Activated CD8-positive, alpha-beta memory T cell treated with anti-CD3 and anti-CD28 coated beads for 1 hour (primary cell): ENCODE measurements at places on chromosomes 11 and 22.

DNA sequence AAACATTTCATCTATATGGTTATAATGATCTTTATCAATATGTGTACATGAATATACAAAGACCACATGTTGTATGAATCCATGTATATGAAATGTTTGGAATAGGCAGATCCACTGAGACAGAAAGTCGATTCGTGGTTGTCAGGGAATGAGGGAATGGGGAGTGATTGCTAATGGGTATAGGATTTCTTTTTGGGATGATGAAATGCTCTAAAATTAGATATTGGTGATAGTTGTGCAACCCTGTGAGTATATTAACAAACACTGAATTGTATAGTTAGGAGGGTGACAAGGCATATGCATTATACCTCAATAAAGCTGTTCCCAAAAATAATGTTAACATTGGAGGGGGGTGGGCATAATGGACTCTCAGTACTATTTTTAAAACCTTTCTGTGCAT is 5.0 kb upstream of the PTPMT1 start:
- no peak for DNase-seq

DNA sequence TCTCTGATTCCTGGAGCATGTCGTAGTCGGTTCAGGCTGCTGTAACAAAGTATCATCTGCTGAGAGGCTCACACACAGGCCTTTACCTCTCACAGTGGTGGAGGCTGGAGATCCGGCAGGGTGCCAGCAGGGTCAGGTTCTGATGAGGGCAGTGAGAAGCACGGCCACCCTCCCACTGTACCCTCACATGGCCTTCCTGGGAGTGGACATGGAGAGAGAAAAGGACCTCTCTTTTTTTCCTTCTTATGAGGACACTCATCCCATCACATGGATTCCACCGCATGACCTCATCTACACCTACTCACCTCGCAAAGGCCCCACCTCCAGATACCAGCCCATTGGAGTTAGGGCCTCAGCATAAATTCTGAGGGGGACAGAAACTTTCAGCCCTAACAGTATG is 99.5 kb downstream of the BCR start:
- DNase-seq = no peak

DNA sequence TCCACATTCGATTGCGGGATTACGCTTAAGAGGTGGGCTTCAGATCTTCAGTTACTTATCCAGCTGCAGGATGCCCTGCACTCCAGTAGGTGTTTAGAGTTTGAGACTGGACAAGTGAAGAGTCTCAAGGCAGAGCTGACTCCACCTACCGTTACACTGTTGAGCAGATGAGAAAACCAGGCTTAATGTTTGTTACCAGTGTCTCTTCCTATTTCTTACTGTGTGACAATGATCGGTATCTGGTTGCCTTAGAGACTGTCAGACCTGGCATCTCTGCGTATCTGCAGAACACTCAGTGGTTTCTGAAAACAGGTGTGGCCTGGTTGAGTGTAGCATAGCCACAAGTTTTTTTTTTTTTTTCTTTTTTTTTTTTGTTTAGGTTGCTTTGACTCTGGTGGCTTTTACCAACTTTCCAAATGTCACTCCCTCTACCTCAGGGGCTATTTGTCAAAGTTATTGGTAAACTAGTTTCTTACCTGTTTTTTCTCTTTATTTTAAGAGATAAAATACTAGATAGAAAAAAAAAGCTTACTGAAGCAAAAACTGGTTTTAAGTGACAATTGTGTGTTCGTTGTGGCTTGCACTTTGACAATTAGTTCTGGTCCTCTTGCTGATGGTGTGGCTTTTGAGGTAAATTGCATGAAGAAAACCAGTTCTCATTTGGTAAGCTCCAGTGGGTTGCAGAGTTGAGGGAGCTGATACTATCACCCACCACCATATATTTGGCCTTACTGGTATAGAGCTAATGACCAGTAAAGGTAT is 284.8 kb downstream of the ETS1 start:
- DNase-seq = no peak

- no peak for DNase-seq
These were observed 722.2 kb upstream of the TENM4 start for GRCh38 chr11:80163011-80163410.

- DNase-seq = no peak
These were observed 974.6 kb upstream of the RAG2 start for GRCh38 chr11:37572491-37573171.

GRCh38 chr11:4559527-4560440 is 14.8 kb downstream of the OR52M1 start:
- no peak for DNase-seq

- DNase-seq = no peak
These were observed 12.8 kb downstream of the UFD1 start for GRCh38 chr22:19466126-19466716.

DNA sequence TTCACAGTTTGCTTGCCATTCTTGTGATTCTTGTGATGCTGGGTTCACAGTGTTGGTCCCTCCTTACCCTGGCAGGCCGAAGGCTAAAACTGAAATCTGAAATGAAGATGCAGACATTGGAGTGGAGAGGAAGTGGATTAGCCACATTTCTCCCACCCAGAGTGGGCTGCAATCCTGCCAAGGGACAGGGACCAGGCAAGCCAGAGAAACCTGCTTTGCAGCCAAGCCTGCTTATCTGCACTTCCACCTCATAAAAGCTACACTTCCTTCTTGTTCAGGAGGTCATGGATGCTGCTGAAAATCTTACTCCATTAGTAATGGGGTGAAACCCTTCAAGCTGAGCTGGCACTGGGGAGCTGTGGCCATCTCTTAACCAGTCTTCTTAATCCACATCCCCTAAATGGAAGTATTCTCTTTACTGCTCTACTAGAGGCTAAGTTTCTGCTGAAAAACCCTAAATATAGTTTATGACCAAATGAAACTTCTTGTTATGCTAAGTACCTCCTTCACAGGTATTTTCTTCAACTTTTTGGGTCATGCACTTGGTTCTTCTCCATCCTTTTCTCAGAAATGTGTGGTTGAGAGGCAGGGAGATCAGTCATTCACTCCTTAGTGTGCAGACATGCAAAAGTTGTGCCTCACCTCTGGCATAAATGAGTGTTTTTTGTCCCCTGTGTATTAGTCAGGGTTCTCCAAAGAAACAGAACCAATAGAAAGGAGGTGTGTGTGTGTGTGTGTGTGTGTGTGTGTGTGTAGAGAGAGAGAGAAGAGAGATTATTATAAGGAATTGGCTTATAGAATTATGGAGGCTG is 133.9 kb upstream of the BMAL1 start:
- no peak for DNase-seq

- no peak for DNase-seq
These were observed 43.0 kb downstream of the MMP20 start for GRCh38 chr11:102582140-102582539.
